ENCODE measurements at places on chromosomes 4 and X.
A peak's percentile ranks its signal among the peaks of the same experiment; 100 is the strongest.

- DNase-seq = no peak
These were observed 141.2 kb downstream of the PDGFC start for GRCh38 chr4:156830351-156830750.

DNA sequence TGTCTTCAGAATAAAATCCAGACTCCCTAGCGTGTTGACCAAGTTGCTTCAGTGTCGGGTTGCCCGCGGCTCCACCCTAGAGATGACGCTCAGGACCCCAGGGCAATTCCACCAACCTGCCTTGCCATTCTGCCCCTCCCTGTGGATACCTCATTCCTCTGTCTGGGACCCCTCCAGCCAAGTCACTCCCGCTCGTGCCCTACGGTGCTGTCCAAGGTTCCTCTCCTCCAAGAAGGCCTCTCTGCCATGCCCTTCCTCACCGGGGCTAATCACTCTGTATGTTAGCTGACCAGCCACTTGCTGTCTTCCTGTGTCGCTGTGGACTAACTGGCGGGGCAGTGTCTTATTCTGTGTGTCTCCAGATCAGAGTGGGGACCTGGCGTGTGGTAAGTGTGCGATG, 46.6 kb downstream of the TENM3 start:
- DNase-seq = no peak

GRCh38 chrX:25925946-25926345, 212.2 kb upstream of the MAGEB18 start:
- DNase-seq = no peak

- peak; percentile 3 for DNase-seq
These were observed 43.5 kb upstream of the ZNF330 start for GRCh38 chr4:141177171-141177570.

DNA sequence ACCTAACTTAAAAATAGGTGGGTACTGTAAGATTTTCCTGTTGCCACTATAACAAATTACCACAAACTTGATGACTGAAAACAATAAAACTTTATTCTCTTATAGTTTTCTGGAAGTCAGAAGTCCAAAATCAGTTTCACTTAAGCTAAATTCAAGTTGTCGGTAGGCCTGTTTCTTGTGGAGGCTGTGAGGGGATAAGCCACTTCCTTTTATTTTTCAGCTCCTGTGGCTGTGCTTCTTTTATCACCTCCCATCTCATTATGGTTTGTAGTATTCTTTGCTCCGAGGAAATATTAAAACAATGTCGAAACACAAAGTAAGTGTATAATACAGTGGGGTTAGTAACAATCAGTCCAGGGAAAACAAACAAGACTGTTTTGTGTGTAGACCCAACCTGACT, 610.5 kb upstream of the TECRL start:
- DNase-seq = no peak

GRCh38 chr4:136651278-136651667, 881.0 kb downstream of the PCDH18 start:
- DNase-seq = no peak

- DNase-seq = peak; percentile 0
These were observed 67.7 kb downstream of the MCF2 start for GRCh38 chrX:139640259-139640658.

DNA sequence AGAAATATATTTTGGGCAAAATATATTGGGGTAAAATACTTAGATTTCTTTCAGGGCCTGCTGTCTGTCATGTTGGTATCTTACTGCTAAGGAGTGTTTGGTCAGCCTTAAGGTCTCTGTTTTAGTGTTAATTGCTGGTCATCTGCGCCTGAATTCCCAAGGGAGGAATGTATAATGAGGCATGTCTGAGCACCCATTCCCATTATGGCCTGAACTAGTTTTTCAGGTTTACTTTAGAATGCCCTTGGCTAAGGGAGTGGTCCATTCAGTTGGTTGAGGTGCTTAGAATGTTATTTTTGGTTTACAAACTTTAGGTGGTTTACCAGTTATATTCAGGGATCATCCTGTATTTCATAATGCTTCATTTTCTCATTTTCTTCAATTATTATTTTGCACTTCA, 125.9 kb downstream of the CFAP299 start:
- no peak for DNase-seq

- DNase-seq = peak; percentile 4
These were observed 5.6 kb downstream of the TMEM255A start for GRCh38 chrX:120305531-120306141.

GRCh38 chr4:144185086-144185485, 44.6 kb upstream of the GYPA start:
- DNase-seq = no peak

DNA sequence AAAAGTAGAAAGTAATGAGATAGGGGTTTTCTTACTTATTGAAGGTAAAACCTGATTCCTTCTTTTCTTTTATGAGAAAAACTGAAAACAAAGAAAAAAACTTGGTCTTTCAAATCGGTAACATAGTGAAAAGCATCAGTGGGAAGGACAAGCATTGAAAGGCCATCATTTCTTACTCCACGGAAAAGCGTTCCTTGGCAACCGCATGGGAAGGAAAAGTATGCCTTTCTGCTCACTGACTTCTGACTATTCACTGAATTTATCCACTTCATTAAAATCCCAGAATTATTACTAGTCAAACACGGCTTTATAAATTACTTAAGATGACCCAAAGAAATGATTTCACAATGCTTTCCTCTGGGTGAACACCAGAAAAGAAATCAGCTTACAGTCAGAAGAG, 646.7 kb downstream of the TLL1 start:
- no peak for DNase-seq

GRCh38 chr4:1008840-1009541, 2.4 kb upstream of the FGFRL1 start:
- DNase-seq = no peak

- DNase-seq = no peak
These were observed 155.4 kb downstream of the GPM6A start for GRCh38 chr4:175656649-175657048.

DNA sequence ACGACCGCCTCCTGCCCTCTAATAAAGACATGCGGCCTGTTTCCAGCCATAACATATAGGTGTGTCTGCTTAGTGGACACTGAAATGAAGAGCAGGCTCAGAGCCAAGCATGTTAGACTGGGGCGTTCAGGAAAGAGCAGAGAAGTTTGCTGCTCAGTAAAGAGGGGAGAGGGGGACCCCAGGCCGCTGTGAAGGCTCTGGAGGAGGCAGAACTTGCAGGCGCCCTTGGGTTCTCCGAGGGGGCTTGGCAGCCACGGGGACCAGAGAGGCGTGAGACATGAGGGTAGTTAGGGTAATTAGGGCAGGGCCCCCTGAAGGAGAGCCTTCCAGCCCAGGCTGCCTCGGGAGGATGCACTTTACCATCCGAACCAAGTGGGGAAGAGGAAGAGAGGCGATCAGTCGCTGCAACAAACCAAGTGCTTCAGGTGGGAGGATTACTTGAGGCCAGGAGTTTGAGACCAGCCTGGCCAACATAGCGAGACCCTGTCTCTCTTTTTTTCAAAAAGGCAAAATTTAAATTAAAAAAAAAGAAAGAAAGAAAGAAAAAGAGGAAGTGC, 46.6 kb upstream of the CDKN2AIP start:
- no peak for DNase-seq

DNA sequence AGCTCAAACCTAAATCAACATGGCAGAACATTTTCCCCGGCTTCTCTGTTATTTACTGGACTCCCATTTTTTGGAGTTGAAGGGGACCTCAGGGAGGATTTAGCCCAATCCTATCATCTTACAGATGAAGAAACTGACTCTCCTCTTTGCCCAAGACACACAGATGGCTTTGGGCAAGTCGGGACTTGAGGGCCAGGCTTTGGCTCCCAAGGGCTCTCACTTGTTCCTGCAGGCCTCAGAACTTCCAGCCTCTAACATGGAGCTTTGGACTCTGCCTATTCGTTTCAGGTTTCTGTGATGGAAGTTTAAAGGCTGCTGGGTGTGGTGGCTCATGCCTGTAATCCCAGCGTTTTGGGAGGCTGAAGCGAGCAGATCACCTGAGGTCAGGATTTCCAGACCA, 59.5 kb downstream of the RHOH start:
- no peak for DNase-seq

DNA sequence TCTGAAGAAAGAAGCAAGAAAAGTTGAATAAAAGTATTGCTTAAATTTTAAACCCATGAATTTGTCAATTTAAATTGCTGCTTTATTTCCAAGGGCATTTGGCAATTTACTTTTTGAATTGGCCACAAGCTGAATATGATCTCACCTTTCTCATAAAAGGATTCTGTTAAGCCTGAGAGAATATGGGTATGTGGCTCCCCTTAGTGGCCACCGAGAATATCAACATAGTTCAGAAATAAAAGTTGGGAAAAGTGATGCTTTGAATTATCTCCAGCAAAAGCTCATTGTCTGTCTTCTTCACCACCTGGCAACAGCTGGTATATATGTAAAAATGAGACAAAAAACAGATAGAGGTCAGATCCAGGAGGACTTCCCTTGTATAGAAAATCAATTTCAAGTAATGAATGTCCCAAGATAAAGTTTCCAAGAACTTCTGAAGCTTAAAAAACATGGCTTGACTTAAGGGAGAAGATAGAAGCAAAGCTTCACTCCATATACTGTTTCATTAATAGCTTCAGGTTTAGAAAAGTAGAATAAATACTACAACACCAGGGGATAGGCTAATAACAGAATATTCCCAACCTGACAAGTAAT, 290.7 kb upstream of the FAM241A start:
- peak; percentile 41 for DNase-seq

- no peak for DNase-seq
These were observed 115.2 kb downstream of the FAM53A start for GRCh38 chr4:1568855-1569460.

- no peak for DNase-seq
These were observed 165.3 kb downstream of the GLRA2 start for GRCh38 chrX:14694611-14695010.

GRCh38 chr4:110395421-110395820, 80.5 kb upstream of the ENPEP start:
- no peak for DNase-seq

GRCh38 chr4:71698141-71698540, 85.7 kb downstream of the GC start:
- DNase-seq = no peak

GRCh38 chrX:16526003-16526402, 124.0 kb upstream of the S100G start:
- DNase-seq = no peak

DNA sequence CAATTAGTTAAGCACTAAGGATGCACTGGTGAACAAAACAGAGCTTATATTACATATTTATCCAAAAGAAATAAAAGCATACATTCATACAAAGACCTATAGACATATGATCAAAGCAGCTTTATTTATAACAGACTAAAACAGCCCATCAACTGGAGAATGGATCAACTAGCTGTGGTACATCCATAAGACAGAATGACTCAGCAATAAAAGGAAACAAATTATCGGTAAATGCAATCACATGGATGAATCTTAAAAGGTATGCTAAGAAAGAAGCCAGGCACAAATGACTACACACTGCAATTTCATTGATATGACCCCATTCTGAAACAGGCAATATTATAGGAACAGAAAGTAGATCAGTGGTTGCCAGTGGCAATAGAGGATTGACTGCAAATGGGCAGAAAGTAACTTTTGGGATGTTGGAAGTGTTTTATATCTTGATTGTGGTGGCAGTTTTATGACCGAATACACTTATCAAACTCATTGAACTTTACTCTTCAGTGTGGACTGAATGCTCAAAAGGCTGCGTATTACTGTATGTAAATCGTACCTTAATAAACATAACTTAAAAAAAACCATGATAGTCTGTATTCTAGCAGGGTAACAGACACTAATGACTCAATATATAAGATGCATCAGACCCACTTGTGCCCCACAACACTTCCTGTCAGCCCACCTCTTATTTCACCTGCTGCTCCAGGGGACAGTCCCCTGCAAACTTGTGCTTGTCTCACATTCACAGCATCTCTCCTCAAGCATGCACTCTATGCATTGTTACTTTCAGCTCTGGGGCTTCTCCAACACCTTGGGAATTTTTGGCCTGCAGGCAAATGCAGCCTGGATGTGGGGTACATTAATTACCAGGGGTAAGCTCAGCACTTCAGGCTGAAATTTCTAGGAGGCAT, 59.1 kb downstream of the MID1IP1 start:
- DNase-seq = no peak

- DNase-seq = no peak
These were observed 447.2 kb downstream of the SLITRK2 start for GRCh38 chrX:146264763-146265375.

DNA sequence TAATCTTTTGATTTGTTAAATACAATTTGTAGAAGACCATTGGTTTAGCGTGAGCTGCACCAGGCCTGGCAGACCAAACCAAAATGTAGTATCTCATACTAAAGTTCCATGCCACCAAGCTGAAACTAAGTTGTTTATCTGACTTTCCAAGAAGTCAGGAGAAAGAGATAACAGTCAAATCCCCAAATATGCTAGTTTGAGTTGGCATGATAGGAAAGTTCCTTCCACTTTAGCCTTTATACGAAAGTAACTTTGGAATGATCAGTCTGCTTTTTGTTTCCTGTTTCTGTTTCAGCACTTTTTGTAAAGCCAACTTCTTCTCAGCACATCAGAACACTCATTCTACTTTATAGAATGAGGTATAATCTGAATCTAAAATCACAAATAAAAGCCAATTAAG, 449.2 kb downstream of the GRXCR1 start:
- DNase-seq = no peak

- DNase-seq = no peak
These were observed 112.6 kb downstream of the GABRA2 start for GRCh38 chr4:46277165-46277951.

DNA sequence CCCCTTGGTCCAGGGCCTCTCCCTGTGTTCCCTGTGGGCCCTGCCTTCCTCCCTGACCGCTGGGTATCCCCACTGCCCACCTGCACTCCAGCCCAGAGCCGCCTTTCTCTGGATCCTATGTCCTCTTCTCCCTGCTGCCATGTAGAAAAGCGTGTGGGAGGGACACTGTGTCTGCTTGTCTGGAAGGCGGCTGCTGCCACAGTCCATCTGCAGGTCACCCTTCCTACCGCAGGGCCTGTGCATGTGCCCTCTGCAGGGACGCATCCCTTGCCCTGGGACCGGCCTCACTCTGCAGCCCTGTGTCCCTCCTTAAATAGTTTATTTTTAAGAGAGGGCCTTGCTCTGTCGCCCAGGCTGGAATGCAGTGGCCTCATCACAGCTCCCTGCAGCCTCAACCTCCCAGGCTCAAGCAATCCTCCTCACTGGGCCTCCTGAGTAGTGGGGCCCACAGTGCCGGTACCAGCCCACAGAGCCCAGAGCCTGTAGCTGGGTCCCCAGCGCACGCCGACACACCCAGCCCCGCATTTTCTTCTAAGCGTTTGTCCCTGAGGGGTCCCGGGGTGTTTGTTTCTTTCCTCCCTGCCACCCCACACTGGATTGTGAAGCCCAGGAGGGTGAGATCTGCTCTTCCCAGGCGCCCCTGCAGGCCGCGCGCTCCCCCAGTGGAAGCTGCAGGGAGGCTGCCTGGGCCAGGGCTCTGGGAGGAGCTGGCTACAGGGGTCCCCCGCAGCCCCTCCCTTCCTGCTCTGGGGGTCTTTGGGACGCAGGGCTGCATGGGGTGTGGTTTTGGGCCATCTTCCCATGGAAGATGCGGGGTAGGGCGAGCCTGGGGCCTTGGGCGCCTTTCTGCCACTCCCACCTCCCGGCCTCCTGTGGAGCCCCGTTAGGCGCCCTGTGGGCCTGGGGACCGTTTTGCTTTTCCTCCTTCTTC, 12.8 kb upstream of the NAT8L start:
- no peak for DNase-seq

GRCh38 chrX:42776195-42776594, 1.8 kb downstream of the PPP1R2C start:
- peak; percentile 39 for DNase-seq

- peak; percentile 71 for DNase-seq
These were observed 72.4 kb downstream of the PALLD start for GRCh38 chr4:168569066-168569930.

Data from erythroblast (primary cell).